Activated T-helper 17 cell treated with anti-CD3 and anti-CD28 coated beads, Interleukin-2, amount 50 U/mL, for 72 hours (primary cell): ENCODE measurements at places on chromosomes 6 and 20. TPM values are rescaled to one million over a fixed set of nuclear protein-coding genes. Genes with fewer than 3 reads are reported as not detected.

Gene CCN6
- 0.66 TPM for total RNA-seq

Gene NTSR1
- total RNA-seq: not detected

Gene GCNT2
- total RNA-seq: 0.73 TPM

Gene ULBP1
- total RNA-seq: 0.35 TPM

Gene KCNK16
- total RNA-seq: not detected

Gene HLA-DQB1
- total RNA-seq: 25.5 TPM

Gene FBXO5
- 39.7 TPM for total RNA-seq

Gene L3MBTL3
- total RNA-seq: 4.4 TPM

Gene RSPO4
- total RNA-seq: not detected

Gene MLN
- total RNA-seq: not detected

Gene RBM24
- not detected for total RNA-seq

Gene EYS
- total RNA-seq: not detected

Gene LAMA2
- 0.40 TPM for total RNA-seq

Gene RIN2
- total RNA-seq: not detected

Gene PHF1
- total RNA-seq: 133 TPM

Gene TBC1D7
- 9.6 TPM for total RNA-seq

Gene SLC16A10
- total RNA-seq: 2.1 TPM

Gene GPX5
- total RNA-seq: not detected

Gene CCR6
- 55.7 TPM for total RNA-seq

Gene PROKR2
- total RNA-seq: not detected

Gene OXT
- not detected for total RNA-seq

Gene TNXB
- total RNA-seq: 7.2 TPM

Gene SLC17A1
- not detected for total RNA-seq

Gene GSTA3
- total RNA-seq: not detected

Gene CAGE1
- total RNA-seq: 0.30 TPM

Gene ZSCAN26
- 3.3 TPM for total RNA-seq

Gene TFAP2A
- total RNA-seq: 0.52 TPM

Gene DAAM2
- total RNA-seq: not detected

Gene PTGIS
- total RNA-seq: 0.56 TPM
